Activated T-cell treated with anti-CD3 and anti-CD28 coated beads, Interleukin-2, amount 50 U/mL, for 1 hour (primary cell): ENCODE measurements at places on chromosomes 4 and X.

- no peak for DNase-seq
These were observed 77.1 kb downstream of the TBCK start for GRCh38 chr4:106238820-106239420.

DNA sequence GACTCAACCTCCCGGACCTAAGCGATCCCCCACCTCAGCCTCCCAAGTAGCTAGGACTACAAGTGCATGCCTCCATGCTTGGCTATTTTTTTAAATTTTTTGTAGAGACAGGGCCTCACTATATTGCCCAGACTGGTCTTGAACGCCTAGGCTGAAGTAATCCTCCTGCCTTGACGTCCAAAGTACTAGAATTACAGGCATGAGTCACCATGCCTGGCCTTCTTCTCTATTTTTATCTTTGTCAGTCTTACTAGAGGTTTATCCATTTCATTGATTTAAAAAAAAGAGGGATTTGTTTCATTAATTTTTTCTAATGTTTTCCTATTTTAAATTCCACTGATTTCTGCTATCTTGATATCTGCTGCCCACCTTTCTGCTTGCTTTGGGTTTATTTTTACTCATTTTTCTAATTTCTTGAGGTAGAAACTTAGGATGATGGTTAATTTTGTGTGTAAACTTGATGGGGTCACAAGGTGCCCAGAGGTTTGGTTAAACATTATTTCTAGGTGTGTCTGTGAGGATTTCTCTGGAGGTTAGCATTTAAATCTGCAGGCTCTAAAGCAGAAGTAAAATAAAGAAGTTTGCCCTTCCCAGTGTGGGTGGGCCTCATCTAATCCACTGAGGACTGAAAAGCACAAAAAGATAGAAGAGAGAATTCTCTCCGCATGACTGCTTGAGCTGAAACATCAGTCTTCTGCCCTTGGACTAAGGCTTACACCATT lies 116.2 kb upstream of the DCLK2 start:
- no peak for DNase-seq

DNA sequence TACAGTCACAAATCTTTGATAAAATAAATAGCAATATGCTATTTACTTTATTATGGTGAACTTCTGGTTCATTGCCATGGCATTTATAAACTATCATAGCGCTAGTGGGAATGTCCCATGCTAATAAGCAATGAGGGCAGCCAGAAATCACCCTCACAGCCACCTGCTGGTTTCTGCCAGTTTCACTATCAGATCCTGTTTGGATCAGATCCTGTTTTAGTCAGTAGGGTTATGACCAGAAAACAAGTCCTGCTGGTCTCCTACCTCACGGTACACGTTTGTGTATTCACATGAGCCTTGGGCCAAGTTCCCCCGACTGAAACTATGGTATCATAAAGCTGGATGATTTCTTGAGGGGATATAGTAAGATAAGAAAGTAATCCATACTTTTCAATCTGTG lies 17.7 kb downstream of the FOXR2 start:
- no peak for DNase-seq

GRCh38 chr4:16006771-16007446 lies 43.9 kb upstream of the FGFBP2 start:
- DNase-seq: no peak

GRCh38 chr4:145861336-145862318 lies 77.0 kb downstream of the ZNF827 start:
- no peak for DNase-seq
